ENCODE measurements at places on chromosomes 7 and 10.

- DNase-seq = no peak
These were observed 15.2 kb downstream of the YKT6 start for GRCh38 chr7:44216019-44216418.

DNA sequence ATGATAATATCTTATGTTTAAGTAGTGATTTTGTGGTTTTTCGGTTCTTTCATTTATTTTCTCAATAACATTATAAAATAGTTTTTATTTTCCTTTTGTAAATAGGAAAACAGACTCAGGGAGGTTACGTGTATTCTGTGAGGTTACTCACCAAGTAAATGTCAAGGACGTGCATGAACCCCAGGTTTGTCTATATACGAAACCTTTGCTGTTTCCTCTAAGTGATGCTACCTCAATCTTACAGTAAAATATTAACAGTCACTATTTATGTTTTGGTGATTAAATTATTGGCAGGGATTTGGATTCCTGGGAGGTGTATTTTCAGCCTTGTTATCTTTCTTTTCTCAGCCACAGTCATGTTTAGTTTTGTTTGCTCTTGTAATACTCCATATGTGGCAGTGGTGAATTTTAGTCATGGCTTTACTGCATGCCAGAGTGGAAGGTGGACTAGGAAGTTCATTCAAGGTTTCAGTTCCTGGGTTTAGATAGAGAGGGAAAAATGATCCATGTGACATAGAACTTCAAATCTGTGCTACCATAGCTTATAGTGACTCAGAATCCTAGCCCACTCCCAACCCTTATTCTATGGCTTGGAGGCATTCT lies 139.9 kb downstream of the ARL4A start:
- DNase-seq = no peak

DNA sequence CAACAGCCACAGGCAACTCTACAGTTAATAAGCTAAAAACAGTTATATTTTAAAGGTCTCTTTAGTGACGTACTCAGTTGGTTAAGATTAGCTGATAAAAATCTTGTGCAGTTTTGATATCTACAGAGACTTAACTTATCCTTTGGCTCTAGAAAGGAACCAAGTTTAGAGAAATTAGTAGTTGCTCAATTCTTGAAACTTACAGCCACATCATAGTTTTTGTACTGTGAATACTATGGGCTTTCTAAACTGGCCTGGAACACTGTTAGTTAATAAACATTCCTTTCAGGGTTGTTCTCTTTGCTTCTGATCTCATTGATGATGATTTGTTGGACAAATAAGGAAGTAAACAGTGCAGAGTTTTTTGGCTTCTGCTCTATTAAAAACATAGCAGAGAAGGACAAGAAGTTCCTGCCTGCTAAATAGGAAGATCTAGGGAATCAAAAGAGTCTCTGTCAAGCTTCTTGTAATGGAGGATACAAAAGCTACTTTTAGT lies 73.1 kb downstream of the MKLN1 start:
- DNase-seq = no peak

- no peak for DNase-seq
These were observed 622.5 kb upstream of the GHITM start for GRCh38 chr10:83516788-83517187.

DNA sequence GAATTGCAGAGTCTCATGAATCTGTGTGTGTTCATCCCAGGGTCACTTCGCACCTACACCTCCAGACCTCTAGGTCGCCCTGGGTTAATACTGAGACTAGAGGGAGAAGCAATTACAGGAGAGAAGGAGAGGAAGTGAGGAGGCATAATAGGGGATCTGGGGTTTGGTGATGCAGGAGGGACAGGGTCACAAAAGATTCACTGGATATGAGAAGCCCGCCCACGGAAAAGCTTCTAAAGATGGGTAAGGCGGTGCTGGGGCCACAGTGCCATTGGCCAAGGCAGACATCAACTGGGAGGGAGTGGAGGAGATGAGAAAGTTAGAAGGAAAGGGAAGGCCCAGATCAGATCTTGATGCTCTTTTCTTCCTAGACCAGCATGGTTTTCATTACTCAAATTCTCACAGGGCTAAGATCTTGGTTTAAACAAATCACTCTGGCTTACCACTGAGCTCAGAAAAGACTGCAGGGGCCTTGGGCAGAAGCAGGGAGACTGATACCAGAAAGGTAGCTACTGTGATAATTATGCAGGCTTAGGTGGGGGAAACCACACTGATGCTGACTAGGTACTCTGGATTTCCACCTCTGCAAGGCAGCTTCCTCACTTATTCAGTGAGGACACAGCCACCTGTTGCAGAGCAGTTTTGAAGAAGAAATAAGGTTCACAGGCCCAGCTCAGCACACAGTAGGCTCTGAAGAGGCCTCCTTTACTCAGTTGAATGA lies 17.4 kb upstream of the ZNF273 start:
- no peak for DNase-seq

- DNase-seq = no peak
These were observed 170.5 kb downstream of the CCDC7 start for GRCh38 chr10:32616438-32616837.

GRCh38 chr7:128056901-128057300 lies 25.7 kb upstream of the LRRC4 start:
- no peak for DNase-seq

- no peak for DNase-seq
These were observed 33.8 kb downstream of the WIPI2 start for GRCh38 chr7:5223646-5224340.

- DNase-seq = no peak
These were observed 46.0 kb downstream of the INSIG1 start for GRCh38 chr7:155343661-155344121.

- DNase-seq = no peak
These were observed 111.1 kb downstream of the LHPP start for GRCh38 chr10:124572751-124573150.

DNA sequence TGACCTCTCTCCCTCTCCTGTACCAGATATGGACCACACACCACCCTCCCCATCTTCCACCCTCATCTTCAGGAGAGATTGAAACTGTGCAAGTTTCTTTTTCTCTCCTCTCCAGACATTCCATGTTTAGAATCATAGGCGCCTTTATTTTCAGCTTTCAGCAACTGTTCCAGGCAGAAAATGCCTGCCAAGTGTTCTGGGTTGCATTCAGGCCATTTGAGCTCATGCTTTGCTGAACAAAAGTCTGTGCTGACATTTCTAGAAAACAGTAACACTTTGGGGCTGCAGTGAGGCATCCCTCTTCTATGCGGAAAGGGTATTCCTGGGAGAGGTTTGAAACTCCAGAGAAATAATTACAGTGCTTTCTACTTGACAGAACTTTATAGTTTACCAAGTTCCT lies 361.7 kb downstream of the GPAM start:
- no peak for DNase-seq
